Fibroblast of skin of left biceps (primary cell): ENCODE measurements at places on chromosomes 7 and 10.

DNA sequence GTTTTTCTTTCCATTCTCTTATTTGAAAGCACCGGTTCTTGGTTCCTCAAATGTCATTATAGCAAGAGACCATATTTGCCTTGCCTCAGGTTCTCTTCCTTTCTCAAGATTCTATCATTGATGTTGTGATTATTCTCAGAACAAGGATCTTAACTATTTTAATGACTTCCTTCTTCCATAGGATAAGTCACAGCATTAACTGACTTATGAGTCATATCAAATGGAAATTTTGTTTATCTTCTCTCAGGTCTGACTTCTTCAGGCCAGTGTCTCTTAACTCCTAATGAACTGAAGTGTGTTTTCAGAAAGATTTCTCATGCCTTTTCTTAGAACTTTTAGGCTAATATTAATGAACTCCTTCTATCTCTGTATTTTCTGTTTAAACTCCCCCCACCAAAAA, 794.6 kb upstream of the LRRN3 start:
- no peak for DNase-seq

GRCh38 chr10:78059906-78060702, 26.4 kb downstream of the RPS24 start:
- no peak for DNase-seq

GRCh38 chr10:1872151-1872726, 134.9 kb upstream of the ADARB2 start:
- DNase-seq = no peak

DNA sequence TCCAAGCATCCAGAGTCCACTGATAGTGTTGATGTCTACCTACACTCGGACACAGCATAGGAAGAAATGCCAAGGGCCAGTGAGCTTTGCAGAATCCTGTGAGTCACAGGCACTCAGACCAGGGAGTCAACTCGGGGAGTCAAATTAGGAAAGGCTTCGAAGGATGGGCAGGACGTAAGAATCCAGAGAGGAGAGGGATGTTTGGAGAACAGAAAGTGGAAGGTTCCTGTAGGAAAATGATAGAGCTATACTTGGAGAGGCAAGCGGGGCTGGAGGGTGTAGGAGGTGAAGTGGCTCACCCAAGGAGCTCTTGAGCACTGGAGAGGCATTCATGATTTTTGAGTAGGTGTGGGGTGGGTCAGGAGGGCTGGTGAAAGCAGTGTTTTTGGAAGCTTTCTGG, 3.0 kb downstream of the ZYX start:
- no peak for DNase-seq

GRCh38 chr7:135729230-135729629, 1.2 kb upstream of the SLC13A4 start:
- DNase-seq = peak; percentile 50

DNA sequence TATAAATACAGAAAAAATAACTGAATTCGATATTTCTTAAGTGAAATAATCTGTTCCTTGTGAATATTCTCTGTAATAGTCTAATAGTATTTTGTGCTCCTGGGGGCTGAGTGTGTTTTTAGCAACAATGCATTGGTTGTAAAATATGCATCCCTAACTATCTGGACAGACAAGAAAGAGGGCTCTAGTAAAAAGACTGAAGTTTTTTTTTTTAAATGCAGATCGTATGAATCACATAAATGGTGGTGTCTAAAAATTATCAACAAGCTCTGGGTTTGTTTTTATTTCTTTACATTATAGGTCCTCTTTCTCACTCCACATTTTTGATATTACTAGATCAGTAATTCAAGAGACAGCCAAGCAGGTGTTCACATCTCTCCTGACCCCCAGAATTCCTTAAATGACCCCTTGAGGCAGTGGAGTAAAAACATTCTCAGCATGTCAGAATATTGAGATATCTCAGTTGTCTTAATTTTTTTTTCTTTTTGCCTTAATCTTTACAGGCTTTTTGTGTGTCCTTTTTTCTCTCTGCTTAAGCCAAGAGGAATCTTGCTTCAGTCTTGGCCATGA, 18.2 kb downstream of the ARID5B start:
- no peak for DNase-seq
